ENCODE measurements at places on chromosomes 13 and 19. TPM values are rescaled to one million over a fixed set of nuclear protein-coding genes. Genes with fewer than 3 reads are reported as not detected.
A peak's percentile ranks its signal among the peaks of the same experiment; 100 is the strongest.

Gene SRRM5
- total RNA-seq, result 0.58 TPM

- no peak for DNase-seq
These were observed 26.8 kb downstream of the CLDN10 start for GRCh38 chr13:95579303-95579702.

- peak; percentile 78 for DNase-seq
These were observed 2.5 kb upstream of the PLEKHF1 start for GRCh38 chr19:29662604-29663404.

DNA sequence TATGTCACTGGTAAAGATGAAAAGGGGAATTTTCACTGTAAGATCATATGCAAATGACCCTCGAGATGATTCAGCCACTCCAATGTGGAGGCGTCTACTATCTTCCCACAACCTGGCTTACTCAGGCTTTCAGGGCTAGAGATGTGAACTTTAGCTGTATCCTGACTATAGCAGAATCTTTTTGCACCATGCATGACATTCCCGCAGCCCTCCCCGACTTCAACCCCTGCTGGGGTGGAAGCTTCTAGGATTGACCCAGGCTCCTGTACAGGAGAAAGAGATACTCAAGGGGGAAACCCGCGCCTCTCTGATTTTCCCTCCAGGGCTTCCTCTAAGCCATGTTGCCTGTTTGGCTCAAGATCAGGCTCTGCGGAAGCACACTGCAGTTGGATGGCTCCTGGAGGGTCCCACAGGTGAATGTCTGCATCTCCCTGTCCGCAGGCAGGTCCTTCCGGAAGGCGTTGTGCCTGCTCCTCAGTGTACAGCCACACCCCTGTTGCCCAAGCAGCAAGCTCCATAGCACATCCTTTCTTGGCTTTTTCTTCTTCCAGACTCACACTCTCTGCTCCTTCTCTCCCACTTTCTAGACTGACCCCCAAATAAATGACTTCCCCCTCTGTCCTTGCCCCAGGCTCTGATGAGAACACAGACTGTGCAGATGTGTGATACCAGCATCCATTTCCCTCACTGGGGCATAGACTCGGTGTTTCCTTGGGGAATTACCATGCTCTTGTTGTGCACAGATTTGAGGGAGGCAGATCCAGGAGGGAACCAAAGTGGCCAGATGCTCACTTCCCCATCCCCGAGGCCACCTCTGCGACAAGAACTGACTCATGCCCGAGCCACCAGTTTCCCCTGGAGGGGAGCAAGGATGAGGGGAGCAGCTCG, 29.1 kb upstream of the POP4 start:
- no peak for DNase-seq

DNA sequence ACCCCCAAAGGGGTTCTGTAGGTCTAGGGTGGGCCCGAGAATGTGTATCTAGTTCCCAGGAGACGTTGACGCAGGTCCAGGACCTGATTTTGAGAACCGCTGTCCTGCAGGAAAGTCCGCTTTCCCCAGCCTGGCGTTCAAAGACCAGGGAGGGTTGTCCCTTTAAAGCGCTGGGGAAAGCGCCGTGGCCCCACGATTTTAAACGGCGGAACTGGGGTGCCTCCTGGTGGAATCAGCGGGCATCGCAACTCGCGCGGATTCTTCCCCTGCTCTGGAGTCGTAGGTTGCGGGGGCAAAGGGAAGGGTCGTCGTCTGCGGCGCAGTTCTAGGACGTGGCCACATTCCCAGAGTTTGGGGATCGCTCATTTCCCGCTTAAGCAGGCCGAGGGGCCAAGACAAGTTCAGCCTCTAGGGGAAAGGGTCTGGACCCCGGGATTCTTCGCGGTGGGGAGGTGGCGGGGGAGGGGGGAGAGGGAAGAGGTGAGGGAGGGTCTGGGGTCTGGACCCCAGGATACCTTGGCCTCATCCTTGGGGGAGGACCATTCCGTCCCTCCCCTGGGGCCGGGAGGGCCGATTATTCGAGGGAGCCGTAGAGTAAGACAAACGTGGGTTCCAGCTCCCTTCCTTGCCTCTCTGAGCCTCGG, 7.7 kb downstream of the PNMA8B start:
- DNase-seq, result peak; percentile 90

GRCh38 chr19:49447485-49448431, 3.9 kb downstream of the PIH1D1 start:
- peak; percentile 85 for DNase-seq
